ENCODE measurements at places on chromosomes 6 and 20.

- no peak for DNase-seq
These were observed 12.3 kb upstream of the SLA2 start for GRCh38 chr20:36658300-36658699.

DNA sequence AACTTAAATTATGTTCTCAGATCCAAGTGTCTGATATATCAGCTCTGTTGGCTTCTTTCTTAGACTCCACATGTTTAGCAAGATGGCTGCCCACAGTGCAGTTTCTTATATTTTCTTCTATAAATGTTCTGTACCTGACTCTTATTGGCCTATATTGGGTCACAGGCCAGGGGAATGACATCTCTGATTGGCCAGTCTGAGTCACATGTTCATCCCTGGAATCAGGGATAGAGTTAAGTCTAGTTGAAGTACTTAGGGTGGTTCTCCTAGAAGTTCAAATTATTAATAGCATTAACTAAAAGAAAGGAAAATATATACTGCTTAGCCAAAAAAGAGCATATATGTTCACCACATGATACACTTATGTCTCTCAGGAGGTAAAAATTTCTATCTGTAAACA, 105.3 kb upstream of the SLC22A16 start:
- DNase-seq = no peak

- no peak for DNase-seq
These were observed 536.3 kb downstream of the TFAP2A start for GRCh38 chr6:9878535-9878934.

GRCh38 chr20:10357974-10358373, 76.0 kb downstream of the MKKS start:
- no peak for DNase-seq

DNA sequence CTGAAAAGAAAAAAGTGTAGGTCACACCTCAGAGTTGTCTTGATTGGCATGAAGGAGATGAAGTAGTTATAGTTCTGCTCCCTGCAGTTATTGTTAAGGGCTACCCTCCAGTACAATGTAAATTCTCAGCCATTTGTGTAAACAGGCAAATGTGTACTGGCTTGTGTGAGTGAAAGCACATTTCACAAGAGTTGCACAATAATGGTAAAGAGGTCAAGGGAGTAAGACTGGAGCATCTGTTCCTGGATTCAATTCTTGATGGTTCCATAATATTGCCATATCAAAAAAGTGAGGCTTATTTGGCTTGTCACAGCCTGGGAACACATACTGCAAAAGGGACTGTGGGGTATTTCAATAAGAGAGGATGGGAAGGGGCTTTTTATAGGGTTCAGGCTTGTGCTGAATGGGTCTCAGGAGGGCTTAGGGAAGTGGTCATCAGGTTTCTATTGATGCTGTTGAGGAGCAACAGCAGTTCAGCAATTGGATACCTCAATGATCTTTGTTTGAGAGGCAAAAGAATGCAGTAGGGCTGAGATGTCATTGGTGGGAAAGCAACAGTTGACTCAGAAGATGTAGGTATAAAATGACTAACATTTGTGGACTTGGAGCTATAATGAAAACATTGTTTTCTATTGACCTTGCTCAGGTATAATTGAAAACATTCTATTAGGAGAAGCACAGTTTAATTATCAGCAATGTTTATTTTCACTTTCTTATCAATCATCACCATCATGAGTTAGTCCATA, 402.6 kb downstream of the BCKDHB start:
- no peak for DNase-seq

DNA sequence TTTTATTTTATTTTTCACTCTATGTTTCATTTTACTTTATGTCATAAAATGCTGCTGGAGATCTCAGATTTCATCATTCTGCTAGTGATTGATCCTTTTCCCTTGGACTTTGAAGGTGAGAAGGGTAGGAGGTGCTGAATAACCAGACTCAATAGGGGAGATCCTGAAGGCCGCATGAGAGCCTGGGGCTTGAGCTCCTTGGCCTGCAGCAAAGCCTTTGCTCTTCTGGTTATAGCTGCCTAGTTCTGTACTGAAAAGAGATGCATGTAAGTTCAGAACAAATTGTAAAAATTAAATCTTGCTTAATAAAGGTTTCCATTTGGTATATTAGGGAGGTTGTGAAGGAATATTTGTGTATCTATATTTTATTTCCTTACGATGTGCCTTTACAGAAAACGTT, 430.2 kb downstream of the QKI start:
- DNase-seq = no peak

- no peak for DNase-seq
These were observed 44.6 kb downstream of the JPH2 start for GRCh38 chr20:44142413-44142812.
